IPS DF 19.7 (cell line): ENCODE measurements at places on chromosomes 7 and 10.

GRCh38 chr10:4121502-4122380 lies 336.7 kb upstream of the KLF6 start:
- no peak for DNase-seq

DNA sequence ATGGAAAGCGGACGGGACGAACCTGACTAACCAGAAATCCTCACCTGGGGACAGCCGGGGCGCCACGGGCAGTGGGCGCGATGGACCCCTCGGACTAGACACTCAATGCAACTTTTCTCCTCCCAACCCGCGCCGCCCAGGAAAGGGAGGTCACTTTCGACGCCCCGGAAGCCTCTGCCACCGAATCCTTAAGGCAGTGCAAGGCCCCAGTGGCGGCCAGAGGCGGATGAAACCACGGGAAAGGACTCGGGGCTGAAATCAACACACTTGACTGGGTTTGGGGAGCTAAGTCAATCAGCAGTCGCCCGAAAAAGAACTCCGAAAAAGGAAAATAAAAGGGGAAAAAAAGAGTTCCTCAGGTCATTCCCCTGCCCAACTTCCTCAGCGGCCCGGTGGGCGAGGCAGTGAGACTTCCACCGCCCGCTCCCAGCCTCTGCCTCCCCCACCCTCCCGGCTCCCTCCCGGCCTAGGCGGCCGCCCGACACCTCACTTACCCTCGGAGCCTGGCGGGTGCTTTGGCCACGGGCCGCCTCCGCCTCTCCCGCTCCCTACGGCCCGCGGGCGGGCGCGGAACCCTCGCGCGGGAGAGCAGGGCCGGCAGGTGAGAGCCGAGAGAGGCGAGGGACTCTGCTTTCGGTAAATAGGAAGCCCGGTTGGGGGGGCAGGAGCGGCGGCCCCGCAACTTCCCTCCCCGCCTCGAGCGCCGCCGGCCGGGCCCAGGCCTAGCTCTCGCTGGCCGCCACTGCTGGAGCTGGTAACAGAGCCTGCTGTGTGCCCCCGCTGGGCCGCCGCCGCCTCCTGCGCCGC lies 518 bp downstream of the WAPL start:
- no peak for DNase-seq

DNA sequence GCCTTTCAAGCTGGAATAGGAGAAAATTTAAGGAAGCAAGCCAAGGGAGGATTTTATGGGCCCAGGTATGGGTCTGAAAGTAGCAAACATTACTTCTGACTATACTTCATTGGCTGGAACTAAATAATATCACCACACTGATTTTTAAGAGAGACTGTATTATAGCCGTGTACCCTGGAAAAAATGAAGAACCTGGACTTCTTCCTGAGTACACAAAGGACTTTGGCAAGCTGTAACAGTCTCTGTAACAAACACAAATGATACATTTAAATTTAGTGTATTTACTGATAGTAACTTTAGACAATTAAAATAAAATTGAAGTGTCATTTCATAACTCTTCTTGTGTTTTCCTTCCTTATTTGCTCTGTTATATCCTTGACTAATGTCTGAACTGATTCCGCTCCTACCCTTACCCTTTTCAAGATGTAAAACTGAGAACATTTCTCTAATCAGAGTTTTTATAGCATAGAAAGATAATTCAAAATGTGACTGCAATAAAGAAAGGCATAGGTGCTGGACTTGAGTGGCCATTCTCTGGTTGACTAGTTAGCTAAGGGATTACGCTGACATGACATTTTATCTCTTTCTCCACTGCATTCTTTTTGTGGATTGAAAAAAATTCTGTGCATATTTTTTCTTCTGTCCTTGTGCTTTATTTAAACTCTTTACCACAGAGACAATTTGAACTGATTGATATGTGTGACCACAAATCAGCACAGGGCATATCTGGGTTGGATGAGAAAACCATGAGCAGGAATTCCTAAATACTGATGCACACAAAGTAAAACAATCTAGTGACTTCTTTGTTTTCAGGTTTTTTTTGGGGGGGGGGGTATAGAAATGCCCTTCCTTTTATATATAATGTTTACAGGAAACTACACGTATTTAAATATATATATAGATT lies 349.7 kb downstream of the MDFIC start:
- no peak for DNase-seq

- DNase-seq: no peak
Observed at GRCh38 chr10:118408181-118408580, 66.1 kb upstream of the FAM204A start.

DNA sequence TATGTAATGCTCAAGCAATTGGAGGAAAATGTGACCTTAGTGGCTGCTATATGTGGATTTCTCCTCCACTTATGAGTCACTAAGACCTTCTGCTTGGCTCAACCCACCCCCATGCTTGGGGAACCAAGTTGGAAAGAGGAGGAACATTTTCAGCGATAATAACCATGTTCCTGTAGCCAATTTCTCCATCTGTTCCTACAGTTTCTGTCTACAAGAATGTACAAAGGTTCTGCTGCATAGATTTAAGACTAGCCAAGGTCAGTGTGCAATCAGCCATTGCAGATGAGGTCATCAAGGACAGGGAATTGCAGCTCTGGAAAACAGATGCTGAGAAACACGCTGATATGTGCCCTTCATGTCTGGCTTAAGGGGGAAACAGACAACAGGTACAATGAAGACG lies 5.6 kb upstream of the NRCAM start:
- no peak for DNase-seq

DNA sequence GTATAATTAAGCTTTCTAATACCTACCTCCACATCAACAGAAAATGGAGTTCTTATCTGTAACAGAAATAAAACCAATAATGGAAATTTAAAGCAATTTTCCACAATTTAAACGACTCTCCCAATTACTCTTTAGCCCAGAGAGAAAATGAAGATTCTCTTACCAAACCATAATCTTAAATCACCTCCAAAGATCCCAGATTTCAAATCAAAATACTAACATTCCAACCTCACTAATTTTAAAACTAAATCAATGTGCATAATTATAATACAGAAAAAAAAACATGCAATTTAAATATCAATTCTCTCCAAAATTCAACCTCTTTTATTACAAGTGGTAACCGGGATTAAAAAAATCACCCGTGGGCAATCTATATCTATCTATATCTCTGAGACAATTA lies 1.5 kb downstream of the HERC4 start:
- DNase-seq: no peak

- DNase-seq: no peak
Observed at GRCh38 chr7:131000873-131001272, 266.9 kb upstream of the KLF14 start.

DNA sequence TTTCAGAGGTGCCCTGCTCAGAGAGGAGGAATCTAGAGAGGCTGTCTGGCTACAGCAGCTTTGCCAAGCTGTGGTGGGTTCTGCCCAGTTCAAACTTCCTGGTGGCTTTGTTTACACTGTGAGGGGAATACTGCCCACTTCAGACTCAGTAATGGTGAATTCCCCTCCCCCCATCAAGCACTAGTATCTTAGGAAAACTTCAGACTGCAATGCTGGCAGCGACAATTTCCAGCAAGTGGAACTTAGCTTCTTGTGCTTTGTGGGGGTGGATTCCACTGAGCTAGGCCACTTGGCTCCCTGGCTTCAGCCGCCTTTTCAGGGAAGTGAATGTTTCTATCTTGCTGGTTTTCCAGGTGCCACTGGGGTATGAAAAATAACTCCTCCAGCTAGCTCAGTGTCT lies 42.8 kb downstream of the CYP2C8 start:
- no peak for DNase-seq
